ENCODE measurements at places on chromosomes 2 and 18.

GRCh38 chr2:142974288-142975024, 97.0 kb downstream of the KYNU start:
- DNase-seq = no peak

- no peak for DNase-seq
Observed at GRCh38 chr2:152309352-152310214, 25.4 kb upstream of the FMNL2 start.

DNA sequence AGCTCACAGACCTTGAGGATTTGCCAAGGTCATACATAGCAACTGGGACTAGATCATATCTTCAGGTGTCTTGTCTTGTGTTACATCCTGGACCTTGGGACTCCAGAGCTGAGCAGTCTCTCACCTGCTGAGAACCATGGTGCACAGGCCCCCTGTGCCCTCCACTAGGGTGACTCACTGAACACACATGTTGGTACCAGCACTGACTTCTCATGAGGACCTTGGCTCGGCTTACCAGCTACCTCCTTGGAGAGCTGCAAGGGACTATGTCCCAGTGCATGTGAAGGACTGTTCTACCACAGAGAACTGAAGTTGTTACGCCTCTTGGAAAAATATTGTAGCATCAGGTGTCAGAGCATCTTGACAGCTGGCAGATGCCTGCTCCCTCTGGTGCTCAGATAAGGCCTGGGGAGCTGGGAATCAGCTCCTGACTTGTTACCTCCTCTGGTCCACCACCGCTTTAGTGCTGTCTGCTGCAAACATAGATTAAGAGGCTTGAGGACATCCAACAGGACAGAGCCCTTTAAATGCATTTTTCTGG, 72.1 kb downstream of the WDSUB1 start:
- DNase-seq = no peak

GRCh38 chr2:12555012-12555645, 161.6 kb upstream of the TRIB2 start:
- peak; percentile 8 for DNase-seq

DNA sequence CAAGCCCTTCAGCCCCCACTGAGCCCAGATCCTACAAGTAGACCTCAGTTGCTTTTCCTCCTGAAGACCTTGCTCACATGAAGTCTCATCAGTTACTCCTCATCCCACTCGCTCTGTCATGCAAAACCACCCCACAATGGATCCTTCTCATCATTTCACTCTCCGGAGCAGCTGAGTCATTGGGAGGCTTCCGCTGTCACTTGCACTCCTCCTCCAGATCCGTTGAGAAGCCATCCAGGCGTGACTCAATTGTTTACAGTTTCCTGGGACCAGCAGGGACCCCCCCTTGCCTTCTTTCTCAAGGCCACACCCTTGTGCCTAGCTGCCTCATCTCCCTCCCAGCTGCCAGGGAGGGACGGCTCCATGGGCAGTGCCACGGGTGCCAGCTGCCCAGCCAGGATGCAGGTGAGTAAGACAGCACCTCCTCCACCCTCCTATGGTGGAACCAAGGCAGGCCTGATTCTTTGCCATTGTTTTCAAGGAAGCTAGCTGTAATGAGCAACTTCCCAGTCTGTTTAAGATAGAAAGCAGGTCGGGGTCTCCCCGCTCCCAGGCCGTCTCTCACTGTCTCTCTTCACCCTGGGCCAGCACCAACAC, 16.3 kb downstream of the GPR55 start:
- DNase-seq = no peak

GRCh38 chr2:178114462-178114861, 2.2 kb downstream of the RBM45 start:
- DNase-seq = no peak

- DNase-seq = no peak
Observed at GRCh38 chr18:8232791-8233190, 376.4 kb upstream of the RAB12 start.

GRCh38 chr2:101124643-101125366, 26.4 kb downstream of the TBC1D8 start:
- no peak for DNase-seq

DNA sequence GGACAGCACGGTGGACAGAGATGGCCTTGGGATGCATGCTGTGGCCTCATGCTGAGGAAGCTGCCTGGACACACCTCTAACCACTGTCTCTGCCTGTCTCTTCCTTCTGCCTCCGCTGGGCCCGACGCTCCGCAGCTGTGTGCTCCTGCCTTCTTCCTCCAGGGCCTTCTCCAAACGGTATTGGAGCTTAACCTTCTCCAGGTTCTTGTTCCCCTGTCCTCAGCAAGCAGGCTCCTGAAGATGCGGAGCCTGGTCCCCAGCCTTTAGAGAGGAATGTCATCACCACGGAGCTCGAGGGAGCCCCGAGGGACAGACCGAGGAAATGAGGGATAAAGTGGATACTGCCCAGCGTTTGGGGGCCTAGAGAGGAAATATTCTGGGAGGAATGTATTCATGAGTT, 155.1 kb downstream of the DYSF start:
- DNase-seq = no peak

DNA sequence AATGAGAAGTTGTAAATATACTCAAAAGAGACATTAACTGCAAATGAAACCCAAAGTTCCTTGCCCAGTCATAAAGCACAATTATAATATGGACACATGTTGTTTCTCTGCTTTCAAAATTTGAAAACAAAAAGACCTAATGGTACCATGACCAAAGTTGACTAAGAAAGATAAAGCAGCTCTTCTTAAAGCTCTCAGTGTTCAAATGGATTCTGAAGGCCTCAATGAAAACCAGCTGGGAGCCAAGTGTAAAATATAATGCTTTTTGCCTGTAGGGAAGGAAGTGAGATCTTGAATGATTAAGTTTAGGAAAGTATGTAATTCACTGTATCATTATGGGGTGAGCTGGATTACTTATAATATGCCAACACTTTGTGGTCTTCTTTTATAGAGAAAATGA, 178.6 kb downstream of the SATB2 start:
- DNase-seq = no peak

DNA sequence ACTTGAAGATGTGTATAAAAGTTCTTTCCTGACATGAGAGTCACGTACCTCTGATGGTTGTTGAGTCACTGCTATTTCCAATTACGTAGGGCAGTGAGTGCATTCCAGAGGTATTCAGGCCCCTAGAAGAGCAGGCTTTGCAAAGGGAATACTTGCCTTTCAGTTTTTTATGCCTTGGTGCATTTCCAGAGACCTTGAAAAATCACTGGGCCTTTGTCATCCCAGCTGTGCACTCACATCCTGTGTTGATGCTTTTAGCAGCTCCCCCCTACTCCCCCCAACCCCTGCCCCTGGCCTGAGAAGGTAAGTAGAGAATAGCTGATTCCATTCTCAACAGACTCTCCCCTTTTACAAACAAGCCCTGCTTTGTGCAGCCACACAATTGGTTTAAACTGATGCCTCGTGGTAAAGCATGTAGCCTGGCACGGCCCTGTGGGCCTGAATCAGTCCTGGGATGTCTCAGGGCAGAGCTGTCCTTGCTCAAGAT, 174.2 kb downstream of the PRPF40A start:
- DNase-seq = no peak

- no peak for DNase-seq
Observed at GRCh38 chr2:3692375-3692774, 11.0 kb upstream of the DCDC2C start.

DNA sequence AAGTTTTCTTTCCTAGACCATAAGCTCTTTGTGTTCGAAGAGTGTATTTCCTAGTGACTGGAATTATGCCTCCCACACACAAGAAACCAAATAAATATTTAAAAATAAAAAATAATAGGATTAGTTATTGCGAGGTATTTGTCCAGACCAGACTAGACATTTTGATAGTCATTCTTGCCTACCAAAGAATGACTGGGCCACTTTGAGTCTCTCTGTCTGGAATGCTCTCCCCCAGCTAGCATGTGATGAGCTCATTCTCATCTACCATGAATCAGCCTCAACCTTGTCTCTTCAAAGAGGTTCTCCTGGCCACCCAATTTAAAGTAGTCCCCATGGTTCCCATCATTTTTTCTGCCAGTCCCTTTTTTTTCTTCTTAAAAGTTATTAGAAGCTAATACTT, 13.9 kb upstream of the DSC1 start:
- no peak for DNase-seq

- no peak for DNase-seq
Observed at GRCh38 chr18:4433717-4434116, 21.4 kb downstream of the DLGAP1 start.

GRCh38 chr2:239142806-239143205, 258.0 kb downstream of the HDAC4 start:
- DNase-seq = no peak

- no peak for DNase-seq
Observed at GRCh38 chr2:223668302-223668998, 66.3 kb upstream of the SCG2 start.

DNA sequence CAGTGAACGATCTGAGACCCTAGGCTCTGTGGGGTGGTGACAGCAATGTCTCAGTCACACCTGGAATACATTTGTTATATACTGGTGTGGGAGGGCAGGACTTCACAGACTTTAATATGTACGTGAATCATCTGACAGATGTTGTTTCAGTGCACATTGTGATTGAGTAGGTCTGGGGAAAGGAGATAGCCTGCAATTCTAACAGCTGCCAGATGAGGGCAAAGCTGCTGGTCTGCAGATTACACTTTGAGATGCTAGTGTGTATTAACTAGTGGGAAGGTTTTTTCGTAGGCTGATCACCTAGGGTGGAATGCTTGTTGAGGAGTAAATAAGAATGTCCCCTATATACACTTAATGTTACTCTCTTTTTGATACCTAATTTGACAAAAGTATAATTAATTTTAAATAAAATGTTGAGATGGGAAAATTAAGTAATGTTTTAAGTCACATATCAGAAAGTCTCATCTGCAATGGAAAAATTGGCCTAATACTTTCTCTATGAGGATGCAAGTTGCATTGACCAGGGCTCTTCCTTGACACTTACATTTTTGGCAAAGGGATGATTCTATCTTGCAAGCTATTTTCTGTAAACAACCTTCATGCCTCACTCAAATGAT, 496.9 kb upstream of the HNMT start:
- no peak for DNase-seq

DNA sequence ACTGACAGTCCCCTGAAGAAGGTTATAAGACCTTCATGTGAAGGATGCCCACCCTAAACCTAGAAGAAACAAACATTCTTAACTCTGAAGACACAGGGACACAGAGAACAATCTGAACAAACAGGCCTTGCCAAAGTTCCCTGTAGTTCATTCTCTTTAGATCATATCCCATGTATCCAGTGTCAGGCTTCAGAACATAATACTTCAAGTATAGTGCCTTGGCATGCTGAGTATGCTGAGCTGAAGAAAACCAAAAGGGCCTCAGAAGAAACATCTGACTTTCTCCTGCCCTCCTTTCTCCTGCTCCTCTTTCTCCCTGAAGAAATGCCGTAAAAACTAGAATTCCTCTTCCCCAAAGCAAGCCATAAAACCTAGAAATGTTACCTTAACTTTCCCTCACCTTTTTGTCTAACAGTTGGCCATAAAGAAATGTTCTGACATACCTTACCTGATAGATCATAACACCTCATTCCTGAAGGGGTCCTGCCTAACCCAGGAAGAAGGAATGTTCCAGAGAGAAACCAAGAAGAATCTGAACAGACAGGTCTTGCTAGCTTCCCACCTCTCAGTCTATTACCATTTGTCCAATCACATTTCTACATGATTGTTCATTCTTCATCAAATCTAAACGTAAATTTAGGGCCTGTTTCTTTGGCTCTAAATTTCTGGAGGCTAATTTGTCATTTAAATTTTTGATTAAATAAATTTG, 160.1 kb upstream of the ZC3H15 start:
- DNase-seq = no peak

- DNase-seq = no peak
Observed at GRCh38 chr18:8081872-8082553, 514.9 kb downstream of the PTPRM start.

DNA sequence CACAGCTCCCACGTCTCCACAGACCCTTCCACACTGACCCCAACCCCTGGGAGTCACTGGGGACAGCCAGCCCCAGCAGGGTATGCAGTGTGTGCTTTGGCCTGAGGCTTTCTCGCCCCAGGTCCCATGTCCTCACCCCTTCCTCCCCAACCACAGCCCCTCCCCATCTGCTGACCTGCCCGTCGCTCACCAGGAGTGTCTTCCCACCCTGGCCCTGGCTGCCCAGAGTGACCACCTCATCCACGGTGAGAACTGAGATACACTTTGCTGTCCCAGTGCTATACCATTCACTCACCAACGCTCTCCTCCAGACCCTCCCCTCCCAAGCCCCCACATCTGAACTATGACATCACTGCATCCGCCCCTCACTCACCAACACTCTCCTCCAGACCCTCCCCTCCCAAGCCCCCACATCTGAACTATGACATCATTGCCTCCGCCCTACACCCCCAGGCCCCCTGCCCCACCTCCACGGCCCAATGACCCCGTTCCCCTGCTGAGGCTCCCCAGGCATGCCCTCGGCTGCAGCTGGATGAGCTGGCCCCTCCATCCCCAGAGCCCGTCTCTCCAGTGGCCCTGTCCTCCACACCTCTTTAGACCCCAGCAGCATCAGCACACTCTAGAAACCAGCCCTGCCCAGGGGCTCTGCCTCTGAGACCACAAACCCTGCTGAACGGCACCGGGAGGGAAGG, 55.2 kb downstream of the ANKMY1 start:
- peak; percentile 9 for DNase-seq

DNA sequence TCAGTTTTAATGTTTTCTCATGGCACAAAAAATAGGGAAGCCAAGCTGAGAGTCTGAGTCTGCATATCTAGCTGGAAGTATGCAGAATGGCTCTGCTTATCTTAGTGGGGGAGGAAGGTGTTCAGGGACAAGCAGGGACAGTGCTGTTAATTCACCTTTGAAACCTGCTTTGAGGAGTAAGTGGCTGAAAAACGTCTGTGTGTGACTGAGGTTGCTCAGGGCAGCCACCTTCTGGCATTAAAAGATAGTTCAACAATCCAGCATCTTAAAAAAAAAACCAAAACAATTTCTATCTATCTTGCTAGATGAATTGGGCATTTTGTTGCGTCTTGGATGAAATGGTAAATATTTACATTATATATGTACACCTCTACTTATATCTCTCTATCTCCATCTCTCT, 2.0 kb upstream of the TRPM8 start:
- no peak for DNase-seq

DNA sequence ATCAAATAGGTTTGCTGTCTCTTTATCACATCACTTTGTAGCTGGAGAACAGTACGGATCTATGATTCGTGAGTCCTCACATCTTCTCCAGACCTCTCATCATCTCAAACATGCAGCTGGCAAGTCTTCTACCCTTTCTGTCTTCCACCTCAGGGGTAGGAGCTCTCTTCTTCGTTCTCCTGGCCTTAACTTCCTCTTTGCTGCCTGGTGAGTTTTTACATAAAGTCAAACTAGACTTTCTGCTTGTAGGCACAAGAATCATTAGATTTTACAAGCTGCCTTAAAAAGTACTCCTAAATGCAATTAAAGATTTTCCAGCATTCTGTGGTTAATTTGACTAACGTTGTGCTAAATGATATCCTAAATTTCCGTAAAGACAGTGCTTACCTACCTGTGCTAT, 43.7 kb upstream of the TANK start:
- no peak for DNase-seq
